ENCODE measurements at places on chromosomes 11 and 22.

DNA sequence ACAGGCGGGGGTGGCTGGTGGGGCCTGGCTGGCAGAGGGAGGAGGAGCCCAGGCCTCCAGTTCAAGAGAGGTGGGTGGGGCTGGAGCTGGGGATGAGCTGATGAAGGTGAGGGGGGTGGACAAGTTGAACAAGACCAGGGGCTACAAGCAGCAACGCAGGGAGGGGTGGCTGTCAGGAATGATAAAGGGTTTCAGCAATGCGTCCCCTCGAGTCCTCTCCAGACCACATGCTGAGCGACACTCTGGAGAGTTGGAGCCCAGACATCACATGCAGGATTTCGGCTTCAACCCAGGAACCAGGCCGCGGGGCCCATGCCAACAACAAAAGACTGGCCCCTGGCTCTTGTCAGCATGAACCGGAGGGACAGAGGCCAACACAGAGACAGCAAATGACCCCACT lies 480.3 kb downstream of the BRD1 start:
- DNase-seq, result no peak

- no peak for DNase-seq
Measured at GRCh38 chr22:36658900-36659299, 44.7 kb downstream of the CACNG2 start.

- no peak for DNase-seq
Measured at GRCh38 chr11:45180848-45181192, 34.4 kb downstream of the PRDM11 start.

- DNase-seq, result no peak
Measured at GRCh38 chr11:82194521-82194920, 539.1 kb downstream of the FAM181B start.

DNA sequence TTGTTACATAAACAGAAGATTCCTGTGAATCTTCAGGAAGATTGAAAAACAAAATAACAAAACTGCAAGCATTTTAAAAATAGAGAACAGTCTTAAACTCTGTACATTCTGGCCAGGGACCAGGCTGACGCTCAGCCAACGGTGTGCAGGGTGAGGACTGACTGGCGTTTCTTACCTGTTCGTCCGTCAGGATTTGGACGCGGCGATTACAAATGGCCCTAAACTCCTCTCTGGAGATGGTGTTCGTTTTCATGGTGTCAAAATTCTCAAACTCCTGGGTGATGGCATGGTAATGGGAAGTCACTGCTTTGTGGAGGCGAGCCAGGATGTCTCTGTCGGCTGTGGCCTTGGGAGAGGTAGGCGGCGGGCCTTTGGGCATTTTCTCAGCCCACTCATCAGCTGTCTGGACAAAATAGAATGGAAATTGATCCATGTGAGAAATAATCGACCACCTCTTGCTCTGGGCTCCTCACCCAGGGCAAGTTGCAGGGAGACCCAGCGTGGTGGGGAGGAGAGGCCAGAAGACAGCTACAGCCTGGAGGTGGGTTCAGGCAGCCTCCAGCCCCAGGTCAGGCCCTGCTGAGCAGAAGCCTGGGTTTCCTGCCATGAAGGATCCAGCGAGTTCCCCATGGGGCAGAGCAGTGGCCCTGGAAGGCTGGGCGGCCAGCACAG lies 143.0 kb downstream of the MPPED1 start:
- no peak for DNase-seq

DNA sequence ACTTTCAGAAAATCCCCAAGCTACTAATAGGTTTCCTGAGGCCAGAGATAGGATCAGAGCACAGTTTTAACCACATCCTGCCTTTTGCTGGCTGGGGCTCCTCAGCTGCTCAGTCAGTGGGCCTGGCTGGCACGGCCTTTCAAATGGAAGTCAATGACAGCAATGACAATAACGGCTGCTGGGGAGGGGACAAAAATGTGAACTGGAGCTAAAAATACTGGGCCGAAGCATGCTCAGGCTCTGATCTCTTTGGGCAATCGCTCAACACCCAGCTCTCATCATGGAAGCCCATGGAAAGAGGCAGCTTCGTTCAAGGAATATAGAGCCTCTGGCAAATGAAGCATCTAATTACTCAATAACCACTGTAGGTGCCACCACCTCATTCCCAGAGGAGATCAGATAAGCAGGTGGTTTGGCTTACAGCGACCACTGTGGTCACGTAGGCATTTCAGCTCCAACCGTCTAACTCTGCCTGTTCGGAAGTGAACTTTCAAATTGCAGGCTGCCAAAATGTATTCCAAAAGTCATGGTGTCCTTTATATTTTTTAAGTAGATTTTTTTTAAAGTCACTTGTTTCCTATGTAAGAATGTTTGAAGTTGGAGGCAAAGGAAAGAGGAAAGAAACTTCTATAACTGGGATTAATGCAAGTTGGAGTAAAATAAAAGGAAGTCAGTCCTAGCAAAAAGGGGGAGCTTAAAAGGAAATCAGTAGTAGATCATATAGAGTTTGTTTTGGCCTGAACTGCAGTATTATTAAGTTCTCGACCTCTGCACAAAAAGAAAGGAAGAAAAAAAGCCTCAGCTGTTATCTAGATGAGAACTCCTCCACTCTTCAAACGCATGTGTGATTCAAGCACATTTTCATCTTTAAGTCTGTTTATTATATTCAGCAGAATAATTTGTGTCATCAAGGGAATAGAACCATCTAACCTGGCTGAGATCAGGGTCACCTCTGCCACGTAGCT lies 14.1 kb downstream of the WT1 start:
- DNase-seq, result no peak

- no peak for DNase-seq
Measured at GRCh38 chr11:97110376-97110775, 720.6 kb downstream of the JRKL start.
